ENCODE measurements at places on chromosomes 6 and 20.

DNA sequence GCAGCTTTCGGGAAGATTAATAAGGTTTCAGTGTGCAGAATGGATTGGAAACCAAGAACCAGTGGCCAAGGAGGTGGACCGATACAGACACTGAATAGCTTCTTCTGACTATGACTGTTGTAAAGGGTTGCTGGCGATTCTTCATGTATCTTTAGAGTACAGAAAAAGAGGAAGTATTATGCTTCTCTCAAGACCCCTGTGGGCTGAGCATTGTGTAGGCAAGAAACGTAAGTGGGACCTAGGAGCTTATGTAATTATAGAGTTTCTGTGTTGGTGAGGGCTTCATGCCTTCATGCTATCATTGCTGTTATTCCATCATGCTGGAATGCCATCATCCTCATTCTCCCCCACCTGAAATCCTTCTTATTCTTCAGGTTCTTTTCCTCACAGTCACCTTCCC lies 105.4 kb upstream of the AKIRIN2 start:
- DNase-seq: no peak

DNA sequence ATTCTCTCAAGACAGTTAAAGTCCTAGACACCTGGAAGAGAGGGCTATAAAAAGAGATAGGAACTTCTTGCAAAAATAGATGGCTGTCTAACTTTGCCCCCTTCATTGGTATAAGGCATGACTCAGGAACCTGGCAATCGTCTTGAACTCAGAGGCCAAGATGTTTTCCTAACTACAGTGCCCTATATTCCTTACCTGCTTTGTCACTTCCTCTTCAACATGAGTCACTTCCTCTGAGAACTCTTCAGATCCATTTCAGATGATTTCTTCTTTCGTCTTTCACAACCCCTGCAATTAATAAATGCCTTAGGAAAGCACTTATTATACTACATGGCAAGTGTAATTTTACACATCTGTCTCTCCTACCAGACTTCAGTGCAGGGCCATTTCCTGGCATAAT lies 83.5 kb downstream of the HAO1 start:
- no peak for DNase-seq

- no peak for DNase-seq
Measured at GRCh38 chr20:48957053-48957481, 35.6 kb downstream of the ARFGEF2 start.

DNA sequence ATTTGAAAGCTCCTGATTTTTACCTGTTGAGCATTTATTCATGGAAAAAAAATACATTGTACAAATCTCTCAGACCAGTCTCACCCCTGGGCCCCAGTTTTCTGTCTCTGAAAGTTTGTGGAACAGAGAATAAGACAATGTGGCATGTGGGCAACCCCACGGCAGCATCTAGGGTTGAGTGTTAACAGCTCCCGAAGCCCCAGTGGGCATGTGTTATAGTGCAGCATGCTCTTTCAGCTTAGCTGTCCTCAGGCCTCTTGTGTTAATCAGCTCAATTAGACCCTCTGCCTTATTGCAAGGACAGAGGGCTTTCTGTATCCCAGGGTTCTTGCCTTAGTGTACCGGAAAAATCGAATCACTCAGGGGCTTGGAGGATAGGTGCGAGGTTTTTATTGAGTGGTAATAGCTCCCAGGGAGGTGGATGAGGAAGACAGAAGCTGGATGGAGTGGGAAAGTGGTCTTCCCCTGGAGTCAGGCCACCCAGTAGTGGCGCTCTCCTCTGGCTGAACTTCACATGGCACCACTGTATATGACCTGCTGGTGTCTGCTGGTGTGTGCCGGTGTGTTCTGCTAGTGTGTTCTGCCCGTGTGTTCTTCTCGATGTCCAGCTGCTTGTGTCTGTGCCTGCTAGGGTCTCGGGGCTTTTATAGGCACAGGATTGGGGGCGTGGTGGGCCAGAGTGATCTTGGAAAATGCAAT lies 382.8 kb downstream of the EPM2A start:
- no peak for DNase-seq

All from cortex of kidney (tissue), 1 donor.